ENCODE measurements at places on chromosomes 5 and 9.

- no peaks in the 10 kb centered on the region for H3K27me3 ChIP-seq
- H3K4me1 ChIP-seq: no peaks in the 10 kb centered on the region
- H3K4me3 ChIP-seq: no peak overlapping the region
- no peak for DNase-seq
- no peak overlapping the region for H3K27ac ChIP-seq
Observed at GRCh38 chr5:82570-82969, 9.4 kb upstream of the PLEKHG4B start.

- no peak overlapping the region for H3K27ac ChIP-seq
- no peaks in the 10 kb centered on the region for H3K4me1 ChIP-seq
- no peaks in the 10 kb centered on the region for H3K36me3 ChIP-seq
- no peak overlapping the region for H3K4me3 ChIP-seq
Observed at GRCh38 chr9:138119202-138120027, 241.8 kb downstream of the CACNA1B start.

- peaks cover 13% of the 10 kb centered on the region for H3K4me1 ChIP-seq
- no peaks in the 10 kb centered on the region for H3K36me3 ChIP-seq
- no peak overlapping the region for H3K27ac ChIP-seq
- no peaks in the 10 kb centered on the region for H3K27me3 ChIP-seq
- no peak overlapping the region for H3K4me3 ChIP-seq
- DNase-seq: no peak
Observed at GRCh38 chr5:68379275-68380036, 163.9 kb downstream of the PIK3R1 start.

DNA sequence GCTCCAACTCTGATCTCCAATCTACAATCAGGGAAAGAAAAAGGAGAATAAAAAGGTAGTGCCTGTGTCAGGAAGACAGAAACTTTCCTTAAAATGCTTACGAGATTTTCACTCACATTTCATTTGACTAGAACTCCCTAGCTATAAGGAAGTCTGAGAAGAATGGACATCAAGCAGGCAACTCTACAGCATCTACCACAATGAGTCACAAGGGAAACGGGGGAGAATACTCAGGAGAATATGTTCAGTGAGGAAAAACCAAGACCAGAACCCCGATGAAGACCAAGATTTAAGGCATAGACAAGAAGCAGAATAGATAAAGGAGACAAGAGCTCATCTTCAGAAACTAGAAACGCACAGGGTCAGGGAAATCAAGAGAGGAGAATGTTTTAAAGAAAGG lies 9.0 kb upstream of the SETD9 start:
- H3K27me3 ChIP-seq: no peaks in the 10 kb centered on the region
- H3K4me3 ChIP-seq: no peak overlapping the region
- DNase-seq: no peak
- H3K27ac ChIP-seq: no peak overlapping the region
- H3K4me1 ChIP-seq: no peaks in the 10 kb centered on the region
- H3K36me3 ChIP-seq: no peaks in the 10 kb centered on the region

DNA sequence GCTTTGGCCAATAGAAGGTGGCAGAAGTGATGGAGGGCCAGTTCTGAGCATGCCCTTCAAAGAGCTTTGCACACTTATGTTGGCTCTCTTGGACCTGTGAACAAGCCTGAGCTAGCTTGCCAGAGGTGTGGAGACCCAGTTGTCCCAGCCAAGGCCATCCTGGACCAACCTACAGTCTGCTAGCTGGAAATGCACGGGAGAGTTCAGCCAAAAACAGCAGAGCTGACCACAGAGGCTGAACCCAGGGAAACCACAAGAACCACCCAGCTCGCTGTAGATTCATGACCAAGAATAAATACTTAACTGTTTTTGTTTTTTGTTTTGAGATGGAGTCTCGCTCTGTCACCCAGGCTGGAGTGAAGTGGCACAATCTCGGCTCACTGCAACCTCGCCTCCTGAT lies 65.4 kb upstream of the HAND1 start:
- no peak overlapping the region for H3K27ac ChIP-seq
- H3K4me1 ChIP-seq: no peaks in the 10 kb centered on the region
- H3K4me3 ChIP-seq: no peak overlapping the region
- no peaks in the 10 kb centered on the region for H3K27me3 ChIP-seq
- H3K36me3 ChIP-seq: no peaks in the 10 kb centered on the region

DNA sequence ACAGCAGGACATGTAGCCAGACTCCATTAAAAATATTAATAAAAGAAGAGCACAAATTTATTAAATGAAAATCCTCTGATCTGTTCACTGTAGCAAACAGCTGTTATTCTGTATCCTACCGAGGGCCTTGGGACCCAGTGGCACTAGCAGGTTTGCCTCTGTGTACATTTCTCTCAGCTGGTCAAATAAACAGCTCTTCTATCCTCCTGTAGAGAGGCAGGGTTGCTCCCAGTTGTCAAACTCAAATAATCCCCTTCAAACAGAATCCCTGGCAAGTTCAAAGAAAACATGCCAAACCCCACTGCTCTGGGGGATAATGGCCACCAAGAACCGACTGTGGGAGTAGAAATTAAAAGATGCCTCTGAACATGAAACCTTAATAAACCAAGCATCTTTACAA lies 1262.0 kb upstream of the DMAC1 start:
- H3K27me3 ChIP-seq: no peaks in the 10 kb centered on the region
- no peaks in the 10 kb centered on the region for H3K4me1 ChIP-seq
- no peak overlapping the region for H3K4me3 ChIP-seq
- DNase-seq: no peak
- H3K36me3 ChIP-seq: no peaks in the 10 kb centered on the region

DNA sequence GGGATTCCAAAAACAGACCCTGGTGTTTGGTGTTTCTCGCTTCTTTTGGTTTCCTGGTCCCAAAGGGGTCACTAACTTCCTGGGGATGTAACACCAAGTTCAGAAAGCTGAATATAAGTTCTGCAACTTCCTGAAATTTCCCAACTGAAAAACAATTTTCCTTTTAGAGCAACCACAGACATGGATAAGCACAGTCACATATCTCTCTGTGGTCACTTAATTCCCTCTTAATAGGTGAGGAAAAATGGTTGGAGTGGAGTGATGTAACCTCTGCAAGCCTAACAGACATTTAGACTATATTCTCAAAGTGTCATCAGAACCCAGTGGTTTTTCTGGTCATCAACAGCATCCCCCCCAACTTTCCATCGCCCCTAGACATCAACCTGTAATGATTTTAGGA lies 135.3 kb downstream of the PRELID2 start:
- H3K27ac ChIP-seq: no peak overlapping the region
- H3K36me3 ChIP-seq: no peaks in the 10 kb centered on the region
- H3K27me3 ChIP-seq: no peaks in the 10 kb centered on the region
- DNase-seq: no peak
- no peak overlapping the region for H3K4me3 ChIP-seq

GRCh38 chr5:55853818-55854217 lies 2.7 kb downstream of the IL31RA start:
- DNase-seq: no peak
- no peak overlapping the region for H3K27ac ChIP-seq
- H3K4me1 ChIP-seq: no peaks in the 10 kb centered on the region
- no peak overlapping the region for H3K4me3 ChIP-seq
- H3K36me3 ChIP-seq: no peaks in the 10 kb centered on the region

GRCh38 chr5:127351418-127351817 lies 60.8 kb downstream of the MEGF10 start:
- DNase-seq: no peak
- H3K36me3 ChIP-seq: no peaks in the 10 kb centered on the region
- no peak overlapping the region for H3K27ac ChIP-seq
- H3K27me3 ChIP-seq: no peaks in the 10 kb centered on the region
- H3K4me3 ChIP-seq: no peak overlapping the region

DNA sequence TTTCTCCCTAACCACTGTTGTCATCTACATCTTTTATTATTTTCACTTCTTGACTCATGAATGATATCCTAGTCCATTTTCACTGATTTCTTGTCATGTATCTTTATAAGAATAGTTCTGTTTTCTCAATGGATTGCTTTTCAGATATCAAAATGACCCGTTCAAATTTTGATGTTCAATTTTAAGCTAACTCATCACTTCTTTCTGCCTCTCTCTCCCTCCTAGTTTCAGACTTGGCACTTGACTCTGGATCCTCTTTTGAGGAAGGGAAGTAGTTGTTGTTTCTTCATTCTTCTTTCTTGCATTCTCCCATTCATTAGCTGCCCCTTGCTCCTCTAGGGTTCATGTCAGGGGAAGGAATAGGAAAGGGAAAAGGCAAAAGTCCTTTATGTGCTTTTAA lies 23.7 kb downstream of the CSNK1G3 start:
- no peaks in the 10 kb centered on the region for H3K4me1 ChIP-seq
- no peaks in the 10 kb centered on the region for H3K27me3 ChIP-seq
- DNase-seq: no peak
- H3K36me3 ChIP-seq: no peaks in the 10 kb centered on the region
- no peak overlapping the region for H3K27ac ChIP-seq
- no peak overlapping the region for H3K4me3 ChIP-seq

DNA sequence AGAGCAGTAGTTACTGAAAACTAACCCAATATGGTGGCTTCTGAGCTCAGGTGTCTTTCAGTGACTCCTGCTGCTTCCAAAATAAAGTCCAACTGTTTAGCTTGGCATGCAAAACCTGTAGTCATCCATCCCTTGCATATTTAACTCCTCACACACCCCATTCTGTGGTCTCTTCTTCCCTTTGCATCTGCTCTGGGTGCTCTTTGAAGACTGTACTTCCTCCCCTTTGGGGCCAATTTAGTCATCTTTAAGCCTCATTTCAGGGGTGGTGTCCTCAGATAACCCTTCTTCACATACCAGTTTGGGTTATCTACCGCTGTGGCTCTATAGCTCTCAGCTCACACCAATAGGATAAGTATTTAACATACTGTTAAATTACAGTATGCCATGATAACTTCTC lies 209.9 kb upstream of the DMRT1 start:
- H3K4me1 ChIP-seq: no peaks in the 10 kb centered on the region
- DNase-seq: no peak
- no peak overlapping the region for H3K4me3 ChIP-seq
- no peaks in the 10 kb centered on the region for H3K27me3 ChIP-seq
- no peak overlapping the region for H3K27ac ChIP-seq
- H3K36me3 ChIP-seq: no peaks in the 10 kb centered on the region

- no peaks in the 10 kb centered on the region for H3K4me1 ChIP-seq
- no peaks in the 10 kb centered on the region for H3K36me3 ChIP-seq
- H3K4me3 ChIP-seq: no peak overlapping the region
- no peak for DNase-seq
- H3K27ac ChIP-seq: no peak overlapping the region
Observed at GRCh38 chr5:106185661-106186081, 1485.1 kb downstream of the EFNA5 start.

- H3K27me3 ChIP-seq: no peaks in the 10 kb centered on the region
- H3K27ac ChIP-seq: peak overlapping the region; percentile 88
- H3K4me3 ChIP-seq: peak overlapping the region; percentile 97
- peaks cover 20% of the 10 kb centered on the region for H3K4me1 ChIP-seq
- no peaks in the 10 kb centered on the region for H3K36me3 ChIP-seq
Observed at GRCh38 chr9:77176686-77177142, 620 bp upstream of the VPS13A start.

- no peak overlapping the region for H3K4me3 ChIP-seq
- DNase-seq: no peak
- no peak overlapping the region for H3K27ac ChIP-seq
- no peaks in the 10 kb centered on the region for H3K36me3 ChIP-seq
Observed at GRCh38 chr9:6926436-6926835, 168.7 kb downstream of the KDM4C start.

DNA sequence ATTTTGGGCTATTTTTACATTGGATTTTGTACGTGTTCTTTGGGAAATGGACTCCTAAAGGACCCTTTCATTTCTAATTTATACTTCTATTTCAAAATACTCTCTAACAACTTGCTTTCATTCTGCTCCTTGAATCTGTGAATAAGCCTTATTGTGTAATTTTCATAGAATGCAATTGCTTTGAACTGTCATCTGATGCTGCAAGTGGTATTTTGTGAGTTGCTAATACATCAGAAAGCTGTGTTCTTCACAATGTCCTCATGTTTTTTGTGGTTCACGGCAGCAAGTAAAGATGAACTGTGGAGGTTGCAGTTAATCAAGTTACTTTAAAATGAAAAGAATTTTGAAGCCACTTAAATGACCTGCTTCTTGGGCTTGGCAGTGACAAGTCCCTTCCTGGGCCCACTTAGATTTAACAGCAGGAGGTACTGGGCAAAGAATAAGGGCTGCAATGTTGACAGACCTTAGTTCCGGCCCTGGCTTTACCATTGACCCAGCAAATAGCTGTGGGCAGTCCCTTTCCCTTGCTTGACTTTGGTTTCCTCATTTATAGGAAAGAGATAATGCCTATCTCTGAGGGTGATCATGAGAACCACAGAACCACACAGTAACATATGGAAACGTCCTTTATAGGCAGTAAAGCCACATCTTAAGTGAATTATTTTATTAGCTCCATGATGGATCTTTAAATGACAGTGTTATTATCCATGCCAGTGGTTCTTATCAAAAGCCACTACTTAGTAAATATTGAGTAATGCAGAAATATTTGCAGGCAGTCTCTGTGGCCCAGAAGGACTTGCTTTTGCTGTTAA lies 54.8 kb downstream of the IQGAP2 start:
- no peak overlapping the region for H3K4me3 ChIP-seq
- peak; percentile 48 for DNase-seq
- no peak overlapping the region for H3K27ac ChIP-seq
- H3K36me3 ChIP-seq: no peaks in the 10 kb centered on the region
- H3K4me1 ChIP-seq: peaks cover 22% of the 10 kb centered on the region
- H3K27me3 ChIP-seq: no peaks in the 10 kb centered on the region

GRCh38 chr5:23405316-23406068 lies 101.9 kb upstream of the PRDM9 start:
- no peak for DNase-seq
- H3K4me1 ChIP-seq: no peaks in the 10 kb centered on the region
- H3K27ac ChIP-seq: no peak overlapping the region
- H3K27me3 ChIP-seq: no peaks in the 10 kb centered on the region

- no peak overlapping the region for H3K4me3 ChIP-seq
- H3K36me3 ChIP-seq: no peaks in the 10 kb centered on the region
- H3K27me3 ChIP-seq: no peaks in the 10 kb centered on the region
- no peaks in the 10 kb centered on the region for H3K4me1 ChIP-seq
Observed at GRCh38 chr9:116318468-116319374, 165.1 kb downstream of the PAPPA start.

GRCh38 chr9:98838155-98838867 lies 30.8 kb downstream of the GALNT12 start:
- H3K27ac ChIP-seq: no peak overlapping the region
- peaks cover 3% of the 10 kb centered on the region for H3K4me1 ChIP-seq
- no peak overlapping the region for H3K4me3 ChIP-seq

DNA sequence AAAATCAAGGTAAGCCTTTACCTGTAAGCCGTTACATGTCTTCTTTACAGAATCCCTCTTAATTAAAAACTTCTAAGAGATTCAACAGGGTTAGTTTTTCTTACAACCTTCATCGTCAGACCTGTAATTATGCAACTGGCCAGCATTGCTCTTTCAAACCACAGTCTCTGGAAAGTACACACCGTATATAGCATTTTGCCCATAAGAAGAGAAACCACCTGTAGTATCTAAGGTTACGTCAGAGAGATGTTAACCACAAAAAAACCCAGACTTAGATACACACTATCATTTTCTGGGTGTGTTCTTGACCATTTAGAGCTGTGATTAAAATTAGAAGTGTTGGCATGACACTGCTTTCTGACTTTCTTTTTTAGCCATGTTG lies 140.0 kb downstream of the MUSK start:
- no peak for DNase-seq
- no peak overlapping the region for H3K4me3 ChIP-seq
- H3K27ac ChIP-seq: no peak overlapping the region

Data from upper lobe of left lung (tissue), 6 donors.